HS-27A (cell line): ENCODE measurements at places on chromosomes 11 and 22.

GRCh38 chr11:118621071-118621783, 13.8 kb downstream of the PHLDB1 start:
- DNase-seq, result no peak

GRCh38 chr22:45717789-45718188, 46.2 kb downstream of the ATXN10 start:
- DNase-seq, result peak; percentile 30

GRCh38 chr11:75355051-75355450, 3.6 kb upstream of the ARRB1 start:
- no peak for DNase-seq

DNA sequence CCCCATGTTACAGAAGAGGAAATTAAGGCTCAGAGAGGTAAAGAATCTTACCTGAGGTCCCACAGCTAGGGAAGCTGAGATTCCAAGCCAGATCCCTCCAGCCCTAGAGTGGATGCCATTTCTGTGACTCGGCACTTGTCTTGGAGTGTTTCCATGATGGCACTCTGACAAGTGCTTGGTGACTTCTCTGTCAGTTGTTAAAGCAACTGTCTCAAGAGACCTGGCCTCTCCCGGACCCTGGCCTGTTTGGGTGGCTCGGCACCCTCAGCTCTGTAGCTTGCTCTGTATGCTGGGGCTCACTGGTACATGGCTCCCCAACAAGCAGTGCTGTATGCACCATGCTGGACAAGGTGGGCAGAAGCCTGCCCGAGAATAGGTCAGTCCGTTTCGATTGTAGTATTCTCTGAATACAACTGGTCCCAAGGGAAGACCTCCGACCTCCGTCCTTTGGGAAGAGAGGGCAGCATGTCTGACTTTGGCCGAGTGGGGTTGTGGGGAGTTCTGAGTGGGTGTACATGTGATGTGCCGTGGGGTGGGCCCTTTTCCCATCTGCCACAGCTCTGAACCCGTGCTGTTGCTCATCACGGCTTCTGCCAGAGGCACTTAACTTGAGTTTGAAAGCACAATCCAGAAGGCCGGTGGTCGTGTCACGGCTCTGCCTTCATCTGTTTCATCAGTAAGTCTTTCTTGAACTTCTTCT, 12.4 kb downstream of the ACO2 start:
- DNase-seq, result no peak

- DNase-seq, result peak; percentile 56
Observed at GRCh38 chr11:88398372-88398771, 60.8 kb upstream of the CTSC start.

DNA sequence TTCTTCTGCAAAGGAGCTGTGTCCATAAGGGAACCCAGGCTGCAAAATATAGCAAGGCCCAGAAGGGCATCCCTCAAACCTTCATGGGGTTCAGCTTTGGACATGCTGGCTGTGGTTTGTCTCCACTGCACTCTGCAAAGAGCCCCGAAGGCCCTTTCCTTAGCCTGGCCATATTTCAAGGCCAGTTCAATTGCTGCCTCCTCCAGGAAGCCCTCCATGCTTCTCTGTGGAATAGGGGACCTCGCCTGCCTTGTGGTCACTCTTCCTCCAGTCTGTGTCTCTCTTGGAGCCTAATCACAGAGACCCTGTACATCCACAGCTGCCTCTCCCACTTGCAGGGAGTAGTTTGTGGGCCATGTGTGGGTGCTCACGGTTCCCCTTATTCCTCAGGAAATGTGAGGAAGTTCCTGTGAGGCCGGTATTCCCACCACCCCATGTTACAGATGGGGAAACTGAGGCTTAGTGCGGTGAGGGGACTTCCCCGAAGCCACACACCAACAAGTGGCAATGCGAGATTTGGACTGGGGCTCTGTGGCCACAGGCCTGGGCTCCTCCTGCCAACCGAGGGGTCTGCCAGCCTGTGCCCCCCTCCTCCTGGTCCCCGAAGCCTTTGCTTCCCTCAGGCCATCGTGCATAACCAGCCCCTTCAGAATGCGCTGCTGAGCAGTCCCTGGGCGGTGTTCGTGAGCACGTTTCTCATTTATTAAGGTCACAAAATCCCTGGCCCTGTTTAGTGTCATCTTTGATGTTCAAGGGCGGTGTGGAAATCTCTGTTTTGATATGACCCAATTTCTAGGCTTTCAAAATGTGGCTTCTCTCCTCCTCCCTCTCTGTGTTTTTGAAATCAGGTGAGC, 65.8 kb downstream of the PARVB start:
- no peak for DNase-seq

GRCh38 chr11:85874265-85874664, 19.1 kb downstream of the CCDC83 start:
- DNase-seq, result no peak

GRCh38 chr11:68552542-68552941, 92.0 kb downstream of the PPP6R3 start:
- DNase-seq, result no peak

DNA sequence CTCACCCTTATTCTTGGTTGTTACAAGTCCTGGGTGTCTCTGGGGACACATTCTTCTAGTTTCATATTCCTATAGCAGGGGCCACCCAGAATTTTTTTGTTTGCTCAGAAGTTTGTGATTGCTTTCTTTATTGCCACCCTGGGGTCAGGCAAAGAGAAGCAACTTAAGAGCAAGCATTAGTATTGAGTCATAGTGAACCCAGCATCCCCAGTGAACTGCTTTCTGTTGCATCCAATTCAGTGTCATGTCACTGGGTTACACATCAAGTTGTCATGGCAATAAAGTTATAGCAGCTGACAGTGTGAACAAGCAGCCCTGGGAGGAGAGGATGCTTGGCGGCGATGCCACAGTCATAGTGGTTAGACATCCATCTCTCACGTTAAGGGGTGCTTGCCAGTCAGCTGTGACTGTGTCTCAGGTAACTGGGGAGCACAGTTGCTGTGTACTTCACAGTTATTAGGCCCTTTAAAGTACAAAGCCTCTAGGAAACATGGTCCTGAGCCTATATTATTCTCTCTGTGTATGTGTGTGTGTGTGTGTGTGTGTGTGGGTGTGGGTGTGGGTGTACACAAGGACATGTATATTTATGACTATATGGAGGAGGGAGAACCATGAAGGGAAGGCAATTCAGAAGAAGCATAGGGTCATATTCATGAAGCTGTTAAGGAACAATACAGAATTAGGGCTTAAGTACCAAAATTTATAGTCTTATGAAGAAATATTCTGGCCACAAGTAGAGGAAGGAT, 52.5 kb downstream of the TRIM44 start:
- no peak for DNase-seq

- no peak for DNase-seq
Observed at GRCh38 chr22:39469681-39470450, 13.1 kb downstream of the MGAT3 start.

- no peak for DNase-seq
Observed at GRCh38 chr11:17163736-17164135, 44.0 kb downstream of the PIK3C2A start.

DNA sequence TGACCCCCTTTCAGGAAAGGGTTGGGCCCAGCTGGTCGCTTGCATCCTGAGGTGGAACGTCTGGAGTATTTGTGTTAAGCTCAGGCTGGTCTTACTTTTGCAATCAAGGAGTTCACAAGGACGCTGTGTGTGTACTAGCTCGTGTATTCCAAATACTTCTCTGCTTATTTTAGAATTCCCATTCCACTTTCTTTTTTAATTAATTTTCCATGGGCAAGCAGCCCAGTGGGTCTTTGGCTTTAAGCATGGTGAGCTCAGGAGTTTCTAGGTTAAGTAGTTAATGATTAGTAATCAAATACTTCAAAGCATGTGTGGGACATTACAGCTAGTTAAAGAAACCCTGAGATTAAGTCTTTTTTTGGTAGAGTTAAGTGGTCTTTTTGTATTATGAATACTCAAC, 68.6 kb downstream of the CSNK2A3 start:
- no peak for DNase-seq

DNA sequence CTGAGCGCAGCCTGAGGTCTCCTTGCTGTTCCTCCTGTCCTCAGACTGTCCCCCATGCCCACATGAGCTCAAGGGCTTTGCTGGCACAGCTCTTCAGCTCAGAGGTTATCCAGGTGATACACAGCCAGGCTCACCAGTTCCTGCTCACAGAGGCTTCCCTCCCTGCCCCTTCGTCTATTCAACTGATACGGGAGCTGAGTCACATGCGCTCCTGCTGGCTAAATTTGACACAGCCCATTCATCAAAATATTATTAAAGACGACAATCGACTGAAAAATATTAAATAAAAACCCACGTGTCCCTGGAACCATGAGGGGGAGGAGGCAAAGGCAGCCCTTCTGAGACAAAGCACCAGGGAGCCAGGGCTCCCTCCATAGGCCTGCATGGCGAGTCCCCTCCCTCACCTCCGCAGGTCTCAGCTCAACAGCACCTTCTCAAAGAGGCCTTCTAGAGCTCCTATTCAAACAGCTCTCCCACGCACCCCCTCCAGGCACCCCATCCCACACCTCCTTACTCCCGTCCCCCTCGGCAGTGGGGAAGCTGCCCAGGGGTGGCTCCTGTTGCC, 40.5 kb downstream of the DUSP8 start:
- DNase-seq, result no peak

GRCh38 chr11:69209421-69210309, 53.9 kb downstream of the SMIM38 start:
- no peak for DNase-seq

- no peak for DNase-seq
Observed at GRCh38 chr22:39818094-39818493, 75.5 kb downstream of the ENTHD1 start.

GRCh38 chr11:96092511-96092910, 168.6 kb upstream of the MTMR2 start:
- no peak for DNase-seq

- DNase-seq, result no peak
Observed at GRCh38 chr11:81644239-81644840, 1089.3 kb downstream of the FAM181B start.

DNA sequence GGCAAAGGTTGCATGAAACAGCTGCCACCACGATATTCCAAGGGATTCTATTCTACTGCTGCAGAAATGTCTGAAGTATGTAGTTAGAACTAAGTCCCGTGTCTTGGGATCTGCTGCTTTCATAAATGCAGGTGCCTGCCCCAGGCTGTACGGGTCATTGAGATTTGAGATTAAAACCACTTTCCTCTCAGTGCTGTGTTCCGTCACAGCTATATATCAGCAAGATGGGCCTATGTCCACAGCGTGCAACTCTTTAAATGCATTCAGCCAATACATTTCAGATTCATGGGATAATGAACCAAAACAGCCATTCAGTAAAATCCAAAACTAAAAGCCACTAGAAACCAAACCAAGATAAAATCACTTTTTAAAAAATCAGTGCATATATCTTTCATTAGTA, 107.3 kb upstream of the LUZP2 start:
- no peak for DNase-seq

DNA sequence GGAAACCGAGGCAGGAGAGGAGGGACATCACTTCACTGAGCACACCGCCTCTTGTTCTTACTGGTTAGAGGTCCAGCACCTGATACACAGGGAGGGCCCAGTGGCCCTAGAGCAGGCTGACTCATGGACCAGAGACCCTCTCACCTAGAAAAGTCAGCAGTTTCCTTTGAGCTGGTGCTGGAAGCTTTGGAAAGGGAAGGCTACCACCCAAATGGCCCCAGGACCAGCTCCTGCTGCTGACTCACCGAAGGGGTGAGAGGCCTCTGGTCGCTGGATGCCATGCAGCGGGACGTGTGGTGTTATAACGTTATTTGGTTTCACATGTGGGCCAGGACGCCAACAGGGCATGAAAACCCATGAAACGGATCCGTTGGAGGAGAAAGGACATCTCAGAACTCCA, 3.8 kb downstream of the NADSYN1 start:
- no peak for DNase-seq

DNA sequence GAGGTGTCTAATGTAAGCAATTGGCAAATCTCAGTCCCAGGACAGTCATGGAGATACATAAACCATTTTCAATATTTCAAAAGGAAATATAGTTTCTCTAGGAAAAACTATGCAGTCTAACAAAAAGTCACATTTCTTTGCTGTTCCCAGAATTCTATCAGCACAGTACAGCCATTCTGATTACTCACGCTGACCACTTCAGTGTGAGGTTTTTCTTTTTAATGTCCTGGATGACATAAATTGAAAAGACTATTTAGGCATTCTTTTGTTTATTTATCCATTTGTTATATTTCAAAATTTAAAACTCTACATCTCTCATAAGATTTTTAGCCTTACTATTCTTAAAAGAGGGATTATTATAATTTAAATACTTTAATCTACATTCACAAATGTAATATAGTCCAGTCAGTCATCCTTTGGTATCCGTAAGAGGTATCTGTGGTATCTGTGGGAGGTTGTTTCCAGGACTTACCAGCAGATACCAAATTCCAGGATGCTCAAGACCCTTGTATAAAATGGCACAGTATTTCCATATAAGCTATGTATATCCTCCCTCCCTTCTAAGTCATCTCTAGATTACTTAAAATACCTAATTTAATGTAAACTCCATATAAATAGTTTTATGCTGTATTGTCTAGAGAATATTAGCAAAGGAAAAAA, 331.1 kb upstream of the PITPNB start:
- no peak for DNase-seq

DNA sequence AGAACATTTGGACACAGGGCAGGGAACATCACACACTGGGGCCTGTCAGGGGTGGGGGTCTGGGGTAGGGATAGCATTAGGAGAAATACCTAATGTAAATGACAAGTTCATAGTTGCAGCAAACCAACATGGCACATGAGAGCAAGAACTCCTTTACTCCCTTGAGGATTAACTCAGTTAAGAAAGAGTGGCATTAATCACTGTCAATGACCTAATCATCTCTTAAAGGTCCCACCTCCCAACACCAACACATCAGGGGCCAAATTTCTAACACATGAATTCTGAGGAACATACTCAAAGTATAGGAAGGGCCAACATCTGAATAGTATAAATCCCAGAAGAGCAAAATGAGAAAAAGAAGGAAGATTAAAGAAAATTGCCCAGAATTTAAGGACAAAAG, 272.9 kb downstream of the SWAP70 start:
- DNase-seq, result no peak

- no peak for DNase-seq
Observed at GRCh38 chr11:113562981-113563461, 87.8 kb upstream of the DRD2 start.

DNA sequence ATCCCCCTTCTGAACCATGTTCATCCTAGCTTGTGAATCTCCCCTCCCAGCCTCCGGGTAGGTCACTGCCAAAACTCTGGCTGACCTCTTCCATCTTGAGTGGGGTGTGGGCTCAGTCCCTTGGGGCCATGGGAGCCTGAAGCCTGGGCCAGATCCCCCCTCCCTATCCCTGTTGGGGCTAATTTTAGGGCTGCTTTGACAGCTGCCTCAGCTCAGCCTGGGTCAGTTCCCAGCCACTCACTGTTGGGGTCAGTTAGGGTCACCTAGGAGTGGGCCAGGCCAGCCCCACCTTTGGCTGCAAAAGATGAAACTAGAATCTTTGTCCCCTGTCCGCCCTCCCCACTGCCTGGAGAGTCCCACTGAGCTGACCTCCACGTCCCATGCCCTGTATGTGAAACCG, 29.8 kb upstream of the P2RY2 start:
- no peak for DNase-seq

GRCh38 chr11:48045536-48045935, 65.2 kb downstream of the PTPRJ start:
- DNase-seq, result no peak

- no peak for DNase-seq
Observed at GRCh38 chr11:61647529-61647928, 32.7 kb upstream of the DAGLA start.

GRCh38 chr11:27611390-27611789, 88.9 kb downstream of the BDNF start:
- no peak for DNase-seq
